ENCODE measurements at places on chromosomes 2 and 18.

- no peak for DNase-seq
Observed at GRCh38 chr2:201631041-201631440, 12.3 kb downstream of the TMEM237 start.

- DNase-seq = no peak
Observed at GRCh38 chr2:181438261-181438660, 18.9 kb upstream of the ITGA4 start.

DNA sequence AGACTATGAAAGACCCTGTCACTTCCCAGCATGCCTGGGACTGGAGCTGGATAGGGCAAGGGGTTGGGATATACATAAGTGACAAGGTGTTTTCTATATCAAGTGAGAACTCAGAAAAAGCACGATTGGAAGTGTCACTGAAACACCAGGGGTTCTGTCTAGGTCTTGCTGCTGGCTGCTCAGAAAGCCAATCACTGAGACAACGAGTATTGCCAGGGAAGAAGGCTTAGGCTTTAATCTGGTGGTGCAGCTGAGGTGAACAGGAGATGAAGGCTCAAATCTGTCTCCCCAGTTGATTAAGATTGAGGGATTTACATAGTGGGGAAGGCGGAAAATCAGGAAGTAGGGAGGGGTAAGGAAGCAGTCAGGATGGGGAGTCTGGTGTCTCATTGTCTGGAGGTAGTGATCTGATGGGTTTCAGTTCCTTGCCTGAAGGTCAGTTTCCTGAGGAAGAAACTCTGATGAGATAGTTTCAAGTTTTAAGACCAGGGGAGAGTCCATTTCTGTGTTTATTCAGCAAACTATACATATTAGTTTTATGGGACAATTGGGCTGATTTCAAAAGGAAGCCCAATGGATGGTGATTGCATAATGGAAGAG is 3.5 kb upstream of the C2orf74 start:
- no peak for DNase-seq

DNA sequence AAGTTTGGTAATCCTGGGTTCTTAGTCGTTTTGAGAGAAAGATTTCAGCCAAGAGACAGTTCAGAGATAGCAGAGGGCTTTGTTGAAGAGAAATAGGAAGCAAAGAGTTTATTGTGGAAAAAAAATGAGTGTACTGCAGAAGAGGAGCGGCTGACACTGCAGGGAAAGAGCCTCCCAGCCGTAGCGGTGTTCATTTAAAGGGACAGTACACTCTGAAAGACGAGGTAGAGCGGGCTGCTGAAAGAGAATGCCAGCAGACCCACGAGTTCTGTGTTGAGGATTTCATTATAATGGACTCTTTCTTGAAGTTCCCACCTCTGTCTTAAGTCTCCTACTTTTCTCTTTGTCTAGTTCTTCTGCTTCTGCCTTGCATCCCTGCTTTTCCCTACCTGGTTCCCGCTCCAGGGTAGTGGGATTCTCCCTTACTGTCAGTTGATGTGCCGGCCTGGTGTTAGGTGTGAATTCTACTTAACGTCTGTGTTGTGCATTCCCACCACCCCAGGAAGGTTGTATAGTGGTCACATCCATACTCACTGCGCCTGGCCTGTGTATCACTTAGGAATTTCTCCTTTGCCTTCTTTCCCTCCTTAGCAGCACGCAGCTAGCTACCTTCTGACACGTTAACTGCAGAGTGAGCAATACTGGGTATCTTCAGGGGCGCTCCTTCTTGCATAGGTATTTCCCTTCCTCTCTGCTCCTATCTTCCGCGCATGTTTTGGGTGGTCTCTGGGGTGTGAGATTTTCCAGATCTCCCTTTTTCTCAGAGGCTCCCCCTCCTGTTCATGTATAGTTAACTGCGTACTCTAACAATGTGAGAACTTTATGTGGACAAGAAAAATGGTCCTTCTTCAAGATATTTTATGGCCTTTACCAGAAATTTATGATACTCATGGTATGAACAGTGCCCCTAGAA is 164.5 kb downstream of the PTH2R start:
- no peak for DNase-seq

DNA sequence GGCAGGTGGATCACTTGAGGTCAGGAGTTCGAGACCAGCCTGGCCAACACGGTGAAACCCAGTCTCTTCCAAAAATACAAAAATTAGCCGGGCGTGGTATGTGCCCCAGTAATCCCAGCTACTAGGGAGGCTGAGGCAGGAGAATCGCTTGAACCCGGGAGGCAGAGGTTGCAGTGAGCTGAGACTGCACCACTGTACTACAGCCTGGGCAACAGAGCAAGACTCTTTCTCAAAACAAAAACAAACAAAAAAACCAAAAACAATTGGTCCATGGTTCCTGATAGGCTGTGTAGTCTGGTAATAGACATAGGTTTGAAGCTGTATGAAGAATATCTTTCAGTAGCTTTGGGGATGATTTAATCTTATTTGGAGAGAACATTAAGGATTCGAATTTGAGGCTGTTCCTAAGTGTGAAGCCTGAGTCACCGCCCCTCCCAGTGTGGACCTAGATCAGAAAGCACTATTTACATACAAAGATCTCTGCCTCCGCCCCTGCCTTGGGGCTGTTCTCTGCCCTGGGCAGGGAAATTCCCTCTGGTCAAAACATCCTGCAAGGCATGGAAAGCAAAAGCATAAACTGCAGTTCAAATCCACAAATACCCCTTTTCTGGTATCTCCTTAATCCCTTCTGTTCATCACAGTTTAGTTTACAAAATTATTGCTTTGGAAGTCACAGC is 52.8 kb upstream of the PMAIP1 start:
- no peak for DNase-seq
